ENCODE measurements at places on chromosomes 7 and 10. TPM values are rescaled to one million over a fixed set of nuclear protein-coding genes. Genes with fewer than 3 reads are reported as not detected.

Gene TTYH3
- total RNA-seq, result 69.3 TPM

Gene LLCFC1
- total RNA-seq, result not detected

Gene NPC1L1
- total RNA-seq, result 2.2 TPM

Gene OPALIN
- total RNA-seq, result not detected

Gene IDI2
- total RNA-seq, result not detected

Gene GHRHR
- not detected for total RNA-seq

Gene NODAL
- 0.27 TPM for total RNA-seq

Gene RARRES2
- 102 TPM for total RNA-seq

All from thoracic aorta (tissue), 2 donors.